Myocyte (in vitro differentiated cells): ENCODE measurements at places on chromosomes 6 and 20.
A peak's percentile ranks its signal among the peaks of the same experiment; 100 is the strongest.

- no peak for DNase-seq
These were observed 23.8 kb upstream of the PYGB start for GRCh38 chr20:25223765-25224720.

GRCh38 chr6:33692078-33692759 lies 19.3 kb downstream of the UQCC2 start:
- peak; percentile 93 for DNase-seq

DNA sequence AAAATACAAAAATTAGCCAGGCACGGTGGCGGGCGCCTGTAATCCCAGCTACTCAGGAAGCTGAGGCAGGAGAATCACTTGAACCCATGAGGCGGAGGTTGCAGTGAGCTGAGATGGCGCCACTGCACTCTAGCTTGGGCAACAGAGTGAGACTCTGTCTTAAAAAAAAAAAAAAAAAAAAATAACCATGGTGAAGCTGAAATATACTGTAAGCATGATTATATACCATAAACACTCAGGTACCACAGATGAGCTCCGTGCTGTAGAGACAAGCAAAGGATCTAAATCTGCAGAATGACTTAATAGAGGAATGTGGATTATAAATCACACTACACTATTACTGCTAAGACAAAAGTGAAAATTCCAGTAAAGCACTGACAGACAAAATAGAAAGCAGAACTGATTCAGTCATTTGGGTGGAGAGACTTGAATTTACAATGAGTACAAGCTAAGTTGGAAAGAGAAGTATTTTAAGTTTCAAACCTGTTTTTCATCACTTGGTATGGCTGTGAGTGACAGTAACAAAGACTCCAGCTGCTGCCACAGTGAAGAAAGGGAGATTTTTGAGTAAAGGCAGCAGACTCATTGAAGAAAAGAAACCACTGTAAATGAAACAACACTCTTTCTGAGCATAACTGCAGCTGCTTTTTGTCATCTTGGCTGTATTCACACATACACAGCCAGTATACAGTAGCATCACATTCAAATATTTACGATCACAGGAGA lies 322.1 kb downstream of the RNGTT start:
- peak; percentile 50 for DNase-seq

GRCh38 chr6:41036186-41036585 lies 2.8 kb downstream of the UNC5CL start:
- no peak for DNase-seq

GRCh38 chr6:140256248-140256647 lies 881.8 kb upstream of the CITED2 start:
- DNase-seq, result no peak
